NB4 (cell line): ENCODE measurements at places on chromosomes 6 and 20.

DNA sequence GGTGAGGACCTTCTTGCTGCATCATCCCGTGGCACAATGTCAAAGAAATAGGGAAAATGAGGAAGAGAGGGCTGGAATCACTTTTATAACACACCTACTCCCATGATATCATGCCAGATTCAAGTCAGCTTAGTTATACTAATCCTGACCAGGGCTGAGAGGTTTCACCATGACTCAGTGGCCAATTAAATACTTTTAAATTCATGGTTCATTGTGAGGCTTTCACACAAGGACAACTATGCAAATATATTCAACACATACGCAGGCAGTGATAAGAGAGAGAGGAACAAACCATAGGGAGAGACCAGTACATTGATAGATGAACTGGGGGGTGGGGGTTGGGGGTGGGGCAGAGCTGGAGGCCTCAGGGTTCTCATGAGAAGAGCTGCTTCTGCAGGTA lies 313.1 kb downstream of the LRFN2 start:
- no peak for DNase-seq

GRCh38 chr6:113855500-113856374 lies 1.4 kb upstream of the MARCKS start:
- DNase-seq, result peak; percentile 14

- DNase-seq, result no peak
These were observed 697.5 kb downstream of the PRKN start for GRCh38 chr6:162029873-162030576.

DNA sequence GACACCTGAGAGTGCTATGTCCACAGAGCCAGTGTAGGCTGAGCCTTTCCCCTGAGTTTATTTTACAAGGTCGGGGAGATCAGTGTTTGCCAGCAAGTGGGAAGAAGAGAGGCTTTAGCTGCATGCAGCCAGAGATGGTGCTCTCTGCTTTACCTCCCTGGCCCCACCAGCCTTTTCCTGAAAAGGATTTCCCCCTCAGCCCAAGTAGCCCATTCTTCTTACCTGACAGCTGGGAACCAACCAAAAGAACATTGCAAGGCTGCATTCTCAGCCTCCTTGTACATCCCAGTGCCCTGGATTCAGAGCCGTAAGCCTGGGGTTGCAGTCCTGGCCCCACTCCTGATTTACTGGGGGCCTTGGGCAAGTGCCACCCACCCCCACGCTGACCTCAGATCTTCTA lies 16.9 kb downstream of the SNPH start:
- no peak for DNase-seq

DNA sequence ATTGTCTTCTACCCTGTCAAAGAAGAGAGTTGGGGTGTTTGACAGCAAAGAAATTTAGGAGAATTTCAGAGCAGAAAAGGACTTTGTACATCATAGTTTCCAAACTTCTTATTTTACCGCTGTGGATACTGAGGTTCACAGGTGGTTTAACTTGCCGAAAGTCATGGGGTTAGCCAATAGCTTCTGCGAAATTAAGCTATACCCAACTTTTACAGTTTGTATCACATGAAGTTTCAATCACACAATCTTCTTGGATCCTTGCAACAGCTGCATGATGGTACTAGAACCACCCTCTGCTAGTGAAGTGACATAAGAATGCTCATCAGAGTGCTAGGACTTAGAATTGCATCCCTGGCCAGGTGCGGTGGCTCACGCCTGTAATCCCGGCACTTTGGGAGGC lies 345.5 kb downstream of the CD83 start:
- no peak for DNase-seq

DNA sequence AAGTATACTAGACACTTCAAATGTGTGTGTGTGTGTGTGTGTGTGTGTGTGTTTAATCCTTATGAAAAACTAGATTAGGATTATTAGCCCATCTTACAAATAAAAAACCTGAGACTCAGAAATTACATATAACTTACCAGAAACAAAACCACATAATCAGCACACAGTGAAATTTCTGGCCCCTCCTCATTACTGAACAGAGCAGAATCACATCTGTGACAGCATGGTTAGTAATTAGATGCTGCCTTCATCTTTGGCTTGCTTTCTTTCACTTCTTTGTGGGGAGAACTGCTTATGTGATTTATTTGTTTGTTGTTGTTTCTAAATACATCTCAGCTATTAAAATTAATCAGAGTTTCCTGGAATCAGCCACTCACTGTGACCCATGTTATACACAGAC lies 267.1 kb downstream of the TENT5A start:
- DNase-seq, result no peak

- DNase-seq, result no peak
These were observed 38.0 kb downstream of the RCAN2 start for GRCh38 chr6:46453216-46453615.

GRCh38 chr6:73519926-73520687 lies 725 bp downstream of the EEF1A1 start:
- DNase-seq, result peak; percentile 78

GRCh38 chr6:30418448-30418847 lies 70.9 kb upstream of the HLA-E start:
- no peak for DNase-seq

- peak; percentile 27 for DNase-seq
These were observed 26.3 kb downstream of the JAG1 start for GRCh38 chr20:10647471-10647870.

DNA sequence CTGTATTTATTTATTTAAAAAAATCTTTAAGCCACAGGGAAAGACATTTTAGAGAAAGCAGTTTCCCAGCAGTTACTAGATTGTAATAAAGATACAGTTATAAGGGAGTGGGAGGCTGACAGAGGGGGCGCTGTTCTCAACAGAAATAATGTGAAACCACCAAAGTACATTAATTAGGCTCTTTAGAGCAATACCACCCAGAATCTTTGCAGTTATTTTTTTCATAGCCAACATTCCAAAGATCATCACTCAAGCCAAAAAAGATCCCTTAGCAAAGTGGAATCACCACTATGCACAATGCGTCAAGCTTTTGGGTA lies 331.3 kb upstream of the DEFB112 start:
- DNase-seq, result no peak

DNA sequence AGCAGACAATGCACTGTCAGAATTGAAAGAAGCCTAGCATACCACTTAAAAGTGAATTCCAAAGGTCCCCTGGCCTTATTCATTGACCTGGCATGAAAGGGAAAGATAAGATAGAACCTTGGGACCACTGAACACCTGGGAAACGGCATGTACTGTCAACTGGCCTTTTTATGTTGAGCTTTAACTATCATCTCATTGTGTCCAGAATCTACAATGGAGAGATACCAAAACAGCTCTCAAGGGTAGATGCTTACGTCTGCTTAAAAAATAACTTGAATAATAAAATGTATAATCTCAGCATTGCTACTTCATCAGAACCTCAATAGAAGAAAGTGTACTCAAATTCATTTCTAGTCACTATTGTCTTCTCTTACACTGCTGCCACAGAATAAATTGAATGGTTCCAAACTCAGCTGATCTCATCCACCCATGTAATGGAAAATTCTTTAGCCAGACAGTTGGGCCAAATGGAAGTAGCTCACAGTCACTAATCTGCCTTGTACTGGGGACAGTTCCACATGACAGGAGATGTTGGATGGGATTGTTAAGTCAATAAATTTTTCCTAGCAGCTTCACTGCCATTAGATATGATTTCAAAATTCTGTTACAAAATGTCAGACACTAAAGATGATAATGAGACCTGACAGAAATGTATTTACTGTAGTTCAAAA lies 93.8 kb downstream of the MLIP start:
- no peak for DNase-seq

DNA sequence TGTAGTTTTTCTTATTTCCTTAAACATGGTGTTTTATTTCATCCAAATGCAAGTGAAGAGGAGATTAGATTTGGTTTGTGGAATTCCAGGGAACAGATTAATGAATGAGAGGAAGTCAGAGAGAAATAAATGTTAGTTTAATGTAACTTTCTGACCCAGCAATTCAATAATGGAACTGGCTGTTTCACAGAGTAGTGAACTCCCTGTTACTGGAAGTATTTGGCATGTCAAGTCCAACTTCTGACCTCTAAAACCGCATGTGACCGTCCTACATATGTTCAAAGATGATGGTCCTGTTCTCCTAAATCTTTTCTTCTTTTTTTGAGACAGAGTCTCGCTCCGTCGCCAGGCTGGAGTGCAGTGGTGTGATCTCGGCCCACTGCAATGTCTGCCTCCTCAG lies 18.7 kb downstream of the PROCR start:
- DNase-seq, result no peak

DNA sequence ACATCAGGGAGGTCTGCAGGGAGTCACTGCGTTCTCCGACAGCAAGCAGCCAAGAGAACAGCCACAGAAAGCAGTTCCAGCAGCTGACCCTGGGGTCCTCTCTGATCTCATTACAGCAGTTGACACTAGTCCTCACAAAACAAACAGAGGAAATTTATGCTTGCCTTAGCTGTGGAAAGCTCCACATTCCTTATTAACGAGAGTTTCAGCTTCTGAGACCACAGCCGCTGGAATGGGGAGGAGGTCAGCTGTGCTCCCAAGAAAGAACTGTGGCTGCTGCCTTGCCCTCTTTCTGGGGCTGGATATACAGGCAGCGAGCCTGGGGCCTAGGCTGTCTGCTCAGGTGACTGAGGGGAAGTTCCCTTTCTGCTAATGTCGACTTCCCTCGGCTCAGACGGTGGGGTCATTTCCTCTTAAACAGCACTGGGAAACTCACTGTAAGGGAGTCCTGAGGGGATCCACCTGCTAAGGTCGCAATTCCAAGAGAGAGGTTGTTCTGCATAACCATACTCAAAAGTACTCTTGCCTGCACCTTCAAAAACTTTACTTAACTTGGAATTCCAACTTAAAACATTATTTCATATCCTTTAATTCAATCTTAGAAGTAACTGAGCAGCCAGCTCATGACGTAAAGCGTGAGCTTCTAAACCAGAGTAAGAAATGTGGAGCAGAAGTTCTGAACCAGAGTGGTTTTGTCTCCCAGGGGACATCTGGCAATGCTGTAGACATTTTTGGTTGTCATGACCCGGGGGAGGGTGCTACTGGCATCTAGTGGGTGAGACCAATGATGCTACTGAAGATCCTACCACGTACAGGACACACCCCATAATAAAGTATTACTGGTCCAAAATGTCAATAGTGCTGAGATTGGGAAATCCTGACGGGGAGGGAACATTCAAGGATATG lies 80.3 kb downstream of the BACH2 start:
- DNase-seq, result peak; percentile 56

- DNase-seq, result no peak
These were observed at the start of gene INSM1 for GRCh38 chr20:20367575-20368417. Gene INSM1 (plus strand): TSS chr20:20368104. CDS start chr20:20368268, 164 bp downstream.

- no peak for DNase-seq
These were observed 58.6 kb downstream of the PHACTR3 start for GRCh38 chr20:59662856-59663512.

DNA sequence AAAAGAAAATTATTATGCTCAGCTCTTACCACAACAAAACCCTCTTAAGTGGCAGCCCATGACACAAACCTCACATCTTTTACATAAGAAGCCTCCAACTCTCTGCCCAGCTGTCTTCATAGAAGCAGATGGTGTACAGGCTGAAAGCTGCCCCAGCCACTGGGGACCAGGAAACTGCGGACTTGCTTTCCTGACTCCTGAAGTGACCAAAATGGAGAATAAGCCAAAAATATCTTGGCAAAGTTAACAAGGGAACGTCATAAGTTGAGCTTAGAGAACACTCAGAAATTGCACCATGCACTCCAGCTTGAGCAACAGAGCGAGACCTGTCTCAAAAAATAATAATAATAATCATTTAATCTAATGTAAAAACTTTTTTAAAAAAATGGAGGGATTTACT lies 160.3 kb upstream of the CDYL start:
- no peak for DNase-seq

- DNase-seq, result no peak
These were observed 32.7 kb upstream of the PROKR2 start for GRCh38 chr20:5349448-5349847.

GRCh38 chr6:53679446-53679933 lies 13.9 kb upstream of the KLHL31 start:
- DNase-seq, result peak; percentile 28

- no peak for DNase-seq
These were observed 7.7 kb upstream of the PHACTR3 start for GRCh38 chr20:59596690-59597089.

DNA sequence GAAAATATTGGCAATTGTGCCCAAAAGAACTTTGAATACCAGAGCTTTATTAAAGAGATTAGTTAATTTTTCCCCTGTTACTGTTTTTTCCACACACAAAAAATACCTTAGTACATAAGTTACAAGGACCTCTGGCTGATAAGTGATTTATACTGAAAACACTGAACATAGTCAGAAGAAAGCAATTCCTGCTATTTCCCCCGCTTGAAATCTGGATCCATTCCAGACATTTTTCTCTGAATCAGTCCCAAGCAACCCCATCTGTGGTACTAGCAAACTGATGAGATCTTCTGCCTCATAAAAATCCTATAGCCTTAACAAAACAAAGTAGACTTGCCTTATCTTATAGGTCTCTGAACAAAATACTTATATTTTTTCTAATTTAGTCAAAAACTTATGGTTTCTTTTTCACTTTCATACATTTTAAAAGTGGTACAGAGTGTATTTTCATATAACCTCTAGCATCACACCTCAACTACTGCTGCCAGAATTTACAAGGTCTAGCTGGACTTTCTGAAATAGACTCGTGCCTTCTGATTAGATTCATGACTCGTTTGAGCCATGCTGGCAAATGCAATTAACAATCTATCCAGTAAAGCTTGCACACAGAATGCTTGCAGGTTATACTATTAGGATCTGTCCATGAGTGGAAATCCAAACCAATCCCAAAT lies 111.9 kb downstream of the TBX18 start:
- no peak for DNase-seq

- no peak for DNase-seq
These were observed 10.9 kb downstream of the LRRC73 start for GRCh38 chr6:43499028-43499815.

DNA sequence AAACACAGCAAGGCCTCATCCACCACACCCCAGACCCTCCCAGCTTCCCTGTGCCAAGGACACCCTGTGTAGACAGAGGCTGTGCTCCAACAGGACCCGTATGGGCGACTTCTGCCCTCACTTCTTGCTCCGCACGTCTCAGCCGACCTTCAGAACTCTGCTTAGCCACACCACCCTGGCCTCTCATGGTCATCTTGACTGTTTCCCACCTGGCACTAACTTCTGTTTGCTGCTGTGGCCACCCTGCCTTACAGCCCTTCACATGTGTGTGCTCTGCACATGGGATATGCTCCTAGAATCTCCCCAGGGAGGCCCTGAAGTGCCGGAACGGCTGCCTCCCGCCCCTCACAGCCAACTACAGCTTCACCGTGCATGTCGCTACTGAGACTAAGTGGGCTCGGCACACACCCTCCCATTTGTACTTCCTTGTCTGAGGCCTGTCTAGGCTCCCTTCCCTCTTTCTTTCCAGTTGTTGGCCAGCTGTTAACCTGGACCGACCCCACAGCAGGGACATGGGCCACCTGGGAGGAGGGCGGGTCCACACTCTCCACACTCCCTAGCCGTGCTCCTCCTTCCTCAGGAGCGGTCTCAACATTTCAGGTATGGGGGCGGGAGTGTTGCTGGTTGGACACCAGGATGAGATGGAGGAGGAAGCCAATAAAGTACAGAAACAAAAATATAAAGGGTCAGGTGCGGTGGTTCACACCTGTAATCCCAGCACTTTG lies 69.6 kb downstream of the PYGB start:
- DNase-seq, result no peak

- no peak for DNase-seq
These were observed 94.8 kb upstream of the CENPW start for GRCh38 chr6:126245077-126245476.
